ENCODE measurements at places on chromosomes 6 and 20.
A peak's percentile ranks its signal among the peaks of the same experiment; 100 is the strongest.

DNA sequence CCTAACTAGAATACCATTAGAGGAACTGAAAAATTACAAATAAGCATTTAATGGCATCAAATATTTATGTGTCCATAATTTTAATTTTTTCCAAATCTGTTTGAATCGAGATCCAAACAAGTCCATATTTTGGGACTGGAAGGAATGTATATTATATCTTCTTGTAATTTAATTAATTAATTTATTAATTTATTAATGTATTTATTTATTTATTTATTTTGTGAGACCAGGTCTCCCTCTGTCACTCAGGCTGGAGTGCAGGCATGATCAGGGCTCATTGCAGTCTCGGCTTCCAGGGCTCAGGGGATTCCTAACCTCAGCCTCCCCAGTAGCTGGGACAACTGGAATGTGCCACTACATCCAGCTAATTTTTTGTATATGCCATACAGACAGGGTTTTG, 453.6 kb downstream of the PRKN start:
- no peak for DNase-seq

- DNase-seq = no peak
Measured at GRCh38 chr20:8227293-8227692, 95.2 kb downstream of the PLCB1 start.

DNA sequence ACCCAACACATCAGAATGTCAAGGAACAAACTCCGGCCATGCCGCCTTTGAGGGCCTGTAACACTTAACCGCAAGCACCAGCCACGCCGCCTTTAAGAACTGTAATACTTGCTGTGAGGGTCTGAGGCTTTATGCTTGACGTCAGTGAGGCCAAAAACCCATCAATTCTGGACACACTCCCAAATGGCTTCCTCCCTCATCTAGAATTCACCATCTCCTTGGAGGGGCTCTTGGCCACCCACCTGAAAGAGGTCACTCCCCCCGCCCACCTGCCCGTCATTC, 10.4 kb upstream of the PXDC1 start:
- DNase-seq = no peak

- DNase-seq = no peak
Measured at GRCh38 chr6:37059344-37060194, 54.1 kb downstream of the FGD2 start.

- no peak for DNase-seq
Measured at GRCh38 chr6:113879186-113880096, 22.3 kb downstream of the MARCKS start.

- DNase-seq = no peak
Measured at GRCh38 chr6:169028343-169028742, 225.3 kb downstream of the THBS2 start.

DNA sequence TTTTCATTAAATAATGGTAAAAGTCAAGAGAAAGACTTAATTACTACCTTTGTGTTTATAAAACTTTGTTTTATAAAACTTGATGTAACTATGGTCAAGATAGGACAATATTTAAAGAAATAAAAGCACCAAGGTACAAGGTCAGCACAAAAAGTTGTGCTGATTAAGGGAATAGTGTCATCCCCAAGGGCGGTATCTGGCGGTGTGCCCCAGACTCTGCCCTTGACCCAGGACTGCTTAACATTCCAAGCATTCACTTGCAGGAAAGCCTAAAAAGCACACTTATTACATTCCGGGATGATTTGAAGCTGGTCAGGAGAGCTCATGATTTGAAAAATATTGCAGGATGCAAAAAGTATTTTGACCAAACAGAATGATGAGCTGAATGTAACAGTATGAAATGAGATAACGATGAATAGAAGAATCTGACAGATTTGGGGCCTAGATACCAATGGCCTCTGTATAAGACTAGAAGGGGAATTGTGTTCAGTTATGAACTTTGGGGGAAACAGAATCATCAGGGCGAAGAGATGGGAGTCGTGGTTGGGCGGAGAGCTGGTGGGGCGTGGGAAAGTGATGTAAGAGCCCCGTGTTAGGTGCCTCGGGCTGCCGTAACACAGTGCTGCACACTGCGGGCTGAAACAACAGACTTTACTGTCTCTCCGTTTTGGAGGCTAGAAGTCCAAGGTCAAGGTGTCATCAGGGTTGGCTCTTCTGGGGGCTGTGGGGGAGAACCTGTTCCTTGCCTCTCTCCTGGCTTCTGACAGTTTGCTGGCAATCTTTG, 77.2 kb downstream of the CDC5L start:
- no peak for DNase-seq

- DNase-seq = peak; percentile 1
Measured at GRCh38 chr20:33554914-33555420, 65.1 kb downstream of the CBFA2T2 start.

DNA sequence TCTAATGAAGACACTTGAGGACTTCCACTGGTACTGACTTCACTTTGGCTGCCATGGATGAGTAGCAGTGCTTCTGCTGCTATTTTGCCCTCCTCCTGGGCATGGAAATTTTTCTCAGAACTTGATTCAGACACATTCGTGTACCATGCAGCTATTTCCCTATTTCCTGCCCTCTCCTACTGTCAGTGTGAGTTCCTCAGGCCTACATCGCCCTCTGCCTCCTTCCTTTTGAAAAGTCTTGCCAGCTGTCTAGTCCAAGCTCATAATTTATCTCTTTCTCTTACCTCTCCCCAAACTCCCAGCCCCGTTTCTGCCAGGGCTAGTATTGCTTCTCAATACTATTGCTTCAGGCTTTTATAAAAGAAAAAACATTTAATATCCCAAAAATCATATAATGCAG, 470.2 kb downstream of the ADGRB3 start:
- DNase-seq = no peak

GRCh38 chr6:154229786-154230185, 126.8 kb downstream of the IPCEF1 start:
- DNase-seq = no peak

GRCh38 chr6:32097364-32097763, 11.8 kb downstream of the TNXB start:
- no peak for DNase-seq
